ENCODE measurements at places on chromosomes 4 and X.

- DNase-seq: no peak
These were observed 30.8 kb downstream of the NBDY start for GRCh38 chrX:56759736-56760409.

DNA sequence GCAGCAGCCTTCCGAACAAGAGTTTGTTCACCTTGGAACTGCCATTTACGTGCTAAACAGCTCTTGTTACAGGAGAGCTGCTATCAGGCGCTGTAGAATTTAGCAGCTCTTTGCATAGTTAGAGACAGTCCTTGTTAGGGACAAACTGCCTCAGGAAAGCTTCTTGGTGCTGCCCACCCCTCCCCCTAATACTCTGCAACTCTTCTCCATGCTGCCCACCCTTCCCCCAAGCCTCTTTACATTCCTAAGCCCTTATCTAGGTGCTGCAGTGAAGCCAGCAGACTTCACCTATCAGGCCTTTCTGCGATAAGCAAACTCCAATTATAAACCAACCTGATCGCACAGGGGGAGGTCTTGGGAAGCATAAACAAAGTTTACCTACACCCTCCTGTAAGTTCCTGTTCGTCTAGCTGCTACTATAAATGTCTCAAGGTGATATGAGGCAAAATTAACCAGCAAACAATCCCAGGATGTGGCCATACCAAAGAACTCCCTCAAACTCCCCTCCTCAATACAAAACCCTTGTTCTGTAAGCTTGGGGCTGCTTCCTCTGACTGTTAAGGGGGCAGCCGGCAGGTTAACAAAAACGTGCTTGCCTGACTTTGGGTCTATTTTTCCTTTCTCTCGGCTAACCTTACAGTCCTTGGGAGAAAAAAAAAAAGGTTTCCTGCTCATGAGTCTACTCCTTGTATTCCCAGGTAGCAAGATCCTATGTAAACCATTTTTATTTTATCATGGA lies 74.0 kb upstream of the GC start:
- DNase-seq: no peak

- DNase-seq: no peak
These were observed 9.5 kb upstream of the CASK start for GRCh38 chrX:41932885-41933284.

GRCh38 chr4:102324730-102325129 lies 20.6 kb downstream of the SLC39A8 start:
- DNase-seq: no peak

DNA sequence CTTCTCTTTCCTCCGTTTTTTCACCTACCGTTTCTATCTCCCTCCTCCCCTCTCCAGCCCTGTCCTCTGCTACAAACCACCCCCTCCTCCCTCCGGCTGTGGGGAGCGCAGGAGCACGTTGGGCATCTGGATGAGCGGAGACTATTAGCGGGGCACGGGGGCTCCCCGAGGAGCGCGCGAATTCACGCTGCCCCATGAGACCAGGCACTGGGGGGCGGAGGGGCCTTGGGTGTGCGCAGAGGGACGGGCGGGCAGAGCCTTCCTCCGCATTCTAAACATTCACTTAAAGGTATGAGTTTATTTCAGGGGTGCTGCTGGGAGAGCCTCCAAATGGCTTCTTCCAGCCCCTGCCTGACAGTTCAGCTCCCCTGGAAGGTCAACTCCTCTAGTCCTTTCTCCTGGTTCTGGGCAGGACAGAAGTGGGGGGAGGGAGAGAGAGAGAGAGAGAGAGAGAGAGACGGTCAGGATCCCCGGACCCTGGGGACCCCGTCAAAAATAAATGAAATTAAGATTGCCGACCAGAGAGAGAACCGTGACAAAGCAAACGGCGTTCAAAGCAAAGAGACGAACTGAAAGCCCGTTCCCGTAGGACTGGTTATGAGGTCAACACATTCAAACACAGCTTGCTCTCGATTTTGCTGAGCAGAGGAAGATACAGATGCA lies 5.0 kb downstream of the SHOX start:
- no peak for DNase-seq

GRCh38 chrX:97400492-97400891 lies 516.8 kb downstream of the RPA4 start:
- DNase-seq: no peak

DNA sequence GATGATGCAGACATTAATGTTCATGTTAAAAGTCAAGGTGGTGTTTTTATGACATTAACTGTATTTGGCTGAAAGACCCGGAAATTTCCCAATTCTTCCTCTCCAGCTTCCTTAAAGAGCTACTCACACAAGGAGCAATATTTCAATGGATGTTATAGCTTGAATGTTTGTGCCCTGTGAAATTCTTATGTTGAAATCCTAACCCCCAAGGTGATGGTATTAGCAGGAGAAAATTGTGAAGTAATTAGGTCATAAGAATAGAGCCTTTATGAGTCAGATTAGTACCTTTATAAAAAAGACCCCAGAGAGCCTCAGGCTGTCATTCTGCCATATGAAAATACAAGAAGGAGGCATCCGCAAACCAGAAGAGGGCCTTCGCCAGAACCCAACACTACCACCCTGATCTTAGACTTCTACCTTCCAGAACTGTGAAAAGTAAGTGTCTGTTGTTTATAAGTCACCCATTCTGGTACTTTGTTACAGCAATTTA lies 3.6 kb downstream of the TLR1 start:
- DNase-seq: no peak

DNA sequence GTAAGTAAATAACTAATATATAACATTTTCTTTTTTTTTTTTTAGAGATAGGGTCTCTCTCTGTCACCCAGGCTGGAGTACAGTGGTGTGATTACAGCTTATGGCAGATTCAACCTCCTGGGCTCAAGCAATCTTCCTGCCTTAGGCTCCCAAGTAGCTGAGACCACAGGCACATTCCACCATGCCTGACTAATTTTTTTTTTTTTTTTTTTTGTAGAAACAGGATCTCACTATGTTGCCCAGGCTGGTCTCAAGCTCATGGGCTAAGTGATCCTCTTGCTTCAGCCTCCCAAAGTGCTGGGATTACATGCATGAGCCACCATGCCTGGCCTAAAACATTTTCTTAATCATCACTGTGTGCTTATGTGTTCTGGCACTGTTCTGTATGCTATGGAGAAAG lies 32.8 kb downstream of the MGARP start:
- DNase-seq: no peak

All from NCI-H1092 (cell line).